Body of pancreas (tissue), 4 donors: ENCODE measurements at places on chromosomes 3 and 15. TPM values are rescaled to one million over a fixed set of nuclear protein-coding genes. Genes with fewer than 3 reads are reported as not detected.

Gene TIMP4
- 11.7 TPM for total RNA-seq

Gene FBXW12
- total RNA-seq: 3.4 TPM

Gene THRB
- total RNA-seq: 6.7 TPM

DNA sequence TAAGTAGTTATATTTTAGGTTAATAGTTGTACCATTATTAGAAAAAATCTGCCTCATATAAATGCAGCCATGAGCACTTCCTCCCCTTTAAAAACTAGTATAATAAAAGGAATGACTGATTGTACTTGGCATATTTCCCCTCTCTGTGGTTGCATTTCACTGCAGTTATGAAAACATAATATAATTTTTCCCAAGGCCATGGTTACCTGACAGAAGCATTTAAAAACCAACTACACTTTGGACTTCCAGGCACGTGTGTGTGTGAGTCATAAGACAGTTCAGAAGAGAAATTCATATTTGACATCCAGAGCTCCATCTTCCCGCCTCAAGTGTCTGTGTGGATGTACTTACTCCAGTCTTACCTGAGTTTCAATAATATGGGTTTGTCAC is 828.2 kb upstream of the CFAP20DC start:
- DNase-seq: no peak
- H3K27ac ChIP-seq: no peak overlapping the region
- no peaks in the 10 kb centered on the region for H3K36me3 ChIP-seq
- no peak overlapping the region for H3K4me3 ChIP-seq

- H3K4me1 ChIP-seq: peaks cover 6% of the 10 kb centered on the region
- DNase-seq: no peak
- H3K4me3 ChIP-seq: no peak overlapping the region
- no peak overlapping the region for H3K27ac ChIP-seq
- no peaks in the 10 kb centered on the region for H3K27me3 ChIP-seq
Observed at GRCh38 chr3:158165730-158166129, 55.8 kb downstream of the RSRC1 start.

GRCh38 chr3:107268469-107268868 is 108.8 kb upstream of the CCDC54 start:
- H3K4me1 ChIP-seq: peaks cover 14% of the 10 kb centered on the region
- no peaks in the 10 kb centered on the region for H3K36me3 ChIP-seq
- H3K27ac ChIP-seq: no peak overlapping the region
- no peak for DNase-seq
- no peak overlapping the region for H3K4me3 ChIP-seq
- H3K27me3 ChIP-seq: no peaks in the 10 kb centered on the region

GRCh38 chr3:53628536-53629401 is 134.4 kb downstream of the CACNA1D start:
- no peak overlapping the region for H3K27ac ChIP-seq
- H3K4me1 ChIP-seq: peaks cover 17% of the 10 kb centered on the region
- DNase-seq: no peak
- H3K27me3 ChIP-seq: no peaks in the 10 kb centered on the region

GRCh38 chr15:80580106-80580505 is 115.0 kb upstream of the ABHD17C start:
- H3K27me3 ChIP-seq: no peaks in the 10 kb centered on the region
- H3K27ac ChIP-seq: no peak overlapping the region
- no peaks in the 10 kb centered on the region for H3K36me3 ChIP-seq
- DNase-seq: no peak
